ENCODE measurements at places on chromosomes 1 and 21. TPM values are rescaled to one million over a fixed set of nuclear protein-coding genes. Genes with fewer than 3 reads are reported as not detected.

The ORC1 gene
- 0.35 TPM for total RNA-seq

The SLC44A5 gene
- total RNA-seq, result 0.26 TPM

The AMY1C gene
- not detected for total RNA-seq

The REN gene
- total RNA-seq, result not detected

The GNAT2 gene
- total RNA-seq, result 0.17 TPM

The PLA2G2C gene
- total RNA-seq, result not detected

The NPHS2 gene
- not detected for total RNA-seq

The PDE9A gene
- 1.1 TPM for total RNA-seq

The TMPRSS2 gene
- not detected for total RNA-seq

The RGSL1 gene
- not detected for total RNA-seq

The CRNN gene
- not detected for total RNA-seq

The C1orf87 gene
- not detected for total RNA-seq

The F13B gene
- not detected for total RNA-seq

The RPAP2 gene
- 10.1 TPM for total RNA-seq

The MMP23B gene
- 117 TPM for total RNA-seq

The CTH gene
- total RNA-seq, result 9.0 TPM

The SLC35D1 gene
- 9.3 TPM for total RNA-seq

The FHAD1 gene
- 0.26 TPM for total RNA-seq

The PMF1 gene
- 46.9 TPM for total RNA-seq

The PFKFB2 gene
- total RNA-seq, result 6.0 TPM

The CGN gene
- total RNA-seq, result under 0.01 TPM

The MSH4 gene
- total RNA-seq, result 0.17 TPM

The TNFAIP8L2 gene
- total RNA-seq, result not detected

The SLC45A3 gene
- 3.4 TPM for total RNA-seq

The ASCL5 gene
- not detected for total RNA-seq

The GBP3 gene
- 18.3 TPM for total RNA-seq

The MAP3K7CL gene
- 1.2 TPM for total RNA-seq

The SELL gene
- 0.26 TPM for total RNA-seq

The OR2L8 gene
- not detected for total RNA-seq

The OR2M4 gene
- not detected for total RNA-seq

The PADI2 gene
- total RNA-seq, result not detected

The ADGRL2 gene
- total RNA-seq, result 74.1 TPM

The USH2A gene
- not detected for total RNA-seq
